Panc1 (cell line): ENCODE measurements at places on chromosomes 3 and 15. TPM values are rescaled to one million over a fixed set of nuclear protein-coding genes. Genes with fewer than 3 reads are reported as not detected.

TRAIP gene
- total RNA-seq = 18.5 TPM

ALDH1L1 gene
- 0.36 TPM for total RNA-seq

CHRNB4 gene
- total RNA-seq = not detected

- peaks cover under 1% of the 10 kb centered on the region; the same call in 1 of the 2 replicates for H3K4me1 ChIP-seq
- H3K27ac ChIP-seq = no peak overlapping the region
- DNase-seq = no peak
- H3K36me3 ChIP-seq = no peaks in the 10 kb centered on the region
- no peaks in the 10 kb centered on the region for H3K27me3 ChIP-seq
Observed at GRCh38 chr3:194161131-194162045, 25.4 kb downstream of the HES1 start.

- H3K4me3 ChIP-seq = no peak overlapping the region
- H3K27me3 ChIP-seq = no peaks in the 10 kb centered on the region
- no peaks in the 10 kb centered on the region for H3K4me1 ChIP-seq
- no peaks in the 10 kb centered on the region for H3K36me3 ChIP-seq
Observed at GRCh38 chr3:66253790-66254620, 33.2 kb downstream of the SLC25A26 start.

DNA sequence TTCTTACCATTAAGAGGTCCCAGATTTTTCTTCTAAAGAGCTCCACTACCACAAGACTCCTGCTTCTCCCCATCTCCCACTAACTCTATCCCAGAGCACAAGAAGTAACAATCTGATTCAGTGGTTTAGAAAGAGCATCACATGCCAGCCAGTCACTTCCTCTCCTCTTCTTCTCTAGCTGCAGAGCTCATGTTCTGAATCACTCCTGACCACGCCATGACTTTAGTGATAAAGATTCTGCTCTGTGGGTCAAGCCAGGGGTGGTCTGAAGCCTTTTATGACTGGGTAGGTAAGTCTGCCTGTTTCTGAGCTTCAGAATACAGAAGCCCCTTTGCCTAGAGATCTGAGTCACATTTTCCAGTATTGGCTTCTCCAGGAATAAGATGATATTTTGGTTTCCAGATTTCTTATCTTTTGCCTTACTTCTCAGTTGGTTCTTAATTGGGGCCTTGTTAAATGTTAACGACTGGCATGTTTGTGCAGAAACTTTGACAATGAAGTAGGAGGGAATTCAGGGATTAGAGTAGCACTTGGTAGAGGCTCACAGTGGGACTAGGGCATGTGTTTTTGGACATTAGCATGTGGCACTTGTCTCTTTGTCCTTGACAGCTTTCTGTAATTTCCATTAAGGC lies 27.6 kb upstream of the ADAMTSL3 start:
- H3K27me3 ChIP-seq = no peaks in the 10 kb centered on the region
- H3K4me3 ChIP-seq = no peak overlapping the region
- no peaks in the 10 kb centered on the region for H3K4me1 ChIP-seq

DNA sequence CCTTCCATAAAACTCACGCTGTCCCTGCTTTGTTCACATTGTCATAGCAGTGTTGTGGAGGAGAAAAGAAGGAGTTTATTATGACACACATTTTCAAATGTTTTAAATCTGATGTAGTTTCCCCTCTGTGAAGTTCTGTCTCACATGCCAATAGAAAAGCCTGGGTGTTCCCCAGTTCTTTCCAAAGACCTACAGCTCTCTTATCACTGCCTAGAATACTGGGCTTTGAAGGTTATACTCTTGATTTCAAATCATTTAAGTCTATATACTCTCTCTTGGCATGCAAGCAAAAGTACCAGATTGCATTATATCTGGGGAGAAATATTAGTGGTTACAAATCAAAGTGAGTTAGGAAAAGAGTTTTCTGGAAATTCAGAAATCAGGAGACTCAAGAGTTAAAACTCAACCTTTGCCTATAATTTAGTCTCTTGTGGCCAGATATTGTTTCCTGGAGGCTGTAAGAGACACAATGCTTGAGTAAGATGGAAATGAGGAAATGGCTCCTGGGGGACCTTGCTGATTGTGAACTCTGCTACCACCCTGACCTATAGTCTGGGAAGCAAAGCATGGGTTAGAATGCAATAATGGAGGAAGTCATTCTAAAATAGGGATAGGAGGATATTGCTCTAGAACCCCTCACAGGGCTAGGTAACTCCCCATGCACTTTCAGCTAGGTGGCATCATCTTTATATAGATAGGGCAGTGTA lies 182.8 kb downstream of the KCNAB1 start:
- no peaks in the 10 kb centered on the region; the same call in 1 of the 2 replicates for H3K27me3 ChIP-seq
- no peak overlapping the region for H3K4me3 ChIP-seq
- no peaks in the 10 kb centered on the region for H3K4me1 ChIP-seq
- H3K27ac ChIP-seq = no peak overlapping the region
- H3K36me3 ChIP-seq = no peaks in the 10 kb centered on the region
- no peak for DNase-seq

DNA sequence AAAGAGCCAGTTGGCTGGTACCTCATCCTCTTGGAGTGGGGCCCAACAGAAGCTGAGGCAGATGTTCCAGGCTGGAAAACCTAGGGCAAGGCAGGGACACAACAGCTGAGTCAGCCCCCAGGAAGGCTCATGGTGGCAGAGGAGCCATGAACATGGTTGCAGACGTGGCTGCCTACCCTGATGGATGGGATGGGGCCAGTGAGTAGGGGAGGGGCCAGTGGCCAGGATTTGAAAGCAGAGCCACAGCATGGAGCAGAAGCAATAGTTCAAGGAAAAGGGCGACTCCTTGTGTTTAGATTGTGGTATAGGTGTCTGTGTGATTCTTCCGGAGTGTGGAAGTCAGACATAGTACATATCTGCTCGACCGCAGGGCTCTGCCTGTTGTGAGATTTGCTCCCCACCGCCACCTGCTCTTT lies 24.2 kb downstream of the PXYLP1 start:
- H3K27ac ChIP-seq = no peak overlapping the region
- no peak overlapping the region for H3K4me3 ChIP-seq
- no peaks in the 10 kb centered on the region; the same call in 1 of the 2 replicates for H3K27me3 ChIP-seq
- no peak for DNase-seq

GRCh38 chr15:51533672-51534398 lies 88.7 kb downstream of the DMXL2 start:
- peaks cover 4% of the 10 kb centered on the region; the same call in 1 of the 2 replicates for H3K36me3 ChIP-seq
- H3K27me3 ChIP-seq = no peaks in the 10 kb centered on the region
- H3K4me1 ChIP-seq = no peaks in the 10 kb centered on the region
- H3K27ac ChIP-seq = no peak overlapping the region
- H3K4me3 ChIP-seq = no peak overlapping the region
- DNase-seq = no peak

DNA sequence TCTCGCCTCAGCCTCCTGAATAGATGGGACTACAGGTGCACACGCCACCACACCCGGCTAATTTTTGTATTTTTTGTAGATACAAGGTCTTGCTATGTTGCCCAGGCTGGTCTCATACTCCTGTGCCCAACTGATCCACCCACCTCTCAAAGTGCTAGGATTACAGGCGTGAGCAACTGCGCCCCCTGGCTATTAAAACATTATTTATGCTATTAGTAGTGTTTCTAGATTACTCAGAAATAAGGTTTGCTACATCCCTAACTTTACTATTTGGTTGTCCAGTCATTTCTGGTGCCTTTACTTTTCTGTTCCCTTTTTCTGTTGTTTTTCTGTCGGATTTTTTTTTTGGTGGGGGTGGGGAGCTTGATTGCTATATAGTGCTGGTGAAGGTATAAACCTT lies 393.6 kb upstream of the TPM1 start:
- no peak for DNase-seq
- no peaks in the 10 kb centered on the region for H3K36me3 ChIP-seq
- no peaks in the 10 kb centered on the region for H3K27me3 ChIP-seq
- H3K4me1 ChIP-seq = no peaks in the 10 kb centered on the region

DNA sequence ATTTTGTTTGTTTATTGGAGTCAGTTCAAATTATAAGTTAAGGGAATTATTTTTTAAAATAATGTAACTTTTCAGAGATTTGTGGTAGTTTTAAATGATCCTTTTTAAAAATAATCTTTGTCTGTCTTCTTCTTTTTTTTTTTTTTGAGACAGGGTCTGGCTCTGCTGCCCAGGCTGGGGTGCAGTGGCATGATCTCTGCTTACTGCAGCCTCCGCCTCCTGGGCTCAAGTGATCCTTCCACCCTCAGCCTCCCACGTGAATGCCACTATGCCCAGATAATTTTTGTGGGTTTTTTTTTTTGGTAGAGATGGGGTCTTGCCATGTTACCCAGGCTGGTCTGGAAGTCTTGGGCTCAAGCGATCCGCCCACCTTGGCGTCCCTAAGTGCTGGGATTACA lies 12.6 kb downstream of the FNDC3B start:
- no peak overlapping the region for H3K4me3 ChIP-seq
- H3K27me3 ChIP-seq = no peaks in the 10 kb centered on the region
- H3K4me1 ChIP-seq = peaks cover 59% of the 10 kb centered on the region
- H3K36me3 ChIP-seq = peaks cover 7% of the 10 kb centered on the region; the same call in 1 of the 2 replicates
- peak overlapping the region; percentile 39; the same call in 1 of the 2 replicates for H3K27ac ChIP-seq

DNA sequence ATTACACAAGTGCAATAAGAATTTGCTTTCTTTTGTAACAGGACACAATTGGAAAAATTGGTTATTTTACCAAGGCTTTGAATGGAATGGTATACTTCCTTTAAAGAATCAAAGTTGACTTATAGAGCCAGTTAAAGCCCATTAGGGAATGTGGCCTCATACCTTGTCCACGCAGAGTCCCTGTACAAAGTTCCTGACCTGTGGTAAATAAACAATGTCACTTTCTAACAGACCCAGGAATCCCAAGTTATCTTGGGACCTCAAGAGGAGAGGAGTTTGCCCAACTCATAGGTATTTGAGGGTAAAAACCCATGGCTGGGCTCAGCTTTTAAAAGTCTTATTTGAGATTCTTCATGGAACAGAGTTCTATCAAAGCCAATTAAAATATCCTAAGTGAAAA lies 12.0 kb upstream of the NUP210 start:
- no peak overlapping the region for H3K27ac ChIP-seq
- no peaks in the 10 kb centered on the region for H3K27me3 ChIP-seq
- no peak overlapping the region for H3K4me3 ChIP-seq
- no peak for DNase-seq

DNA sequence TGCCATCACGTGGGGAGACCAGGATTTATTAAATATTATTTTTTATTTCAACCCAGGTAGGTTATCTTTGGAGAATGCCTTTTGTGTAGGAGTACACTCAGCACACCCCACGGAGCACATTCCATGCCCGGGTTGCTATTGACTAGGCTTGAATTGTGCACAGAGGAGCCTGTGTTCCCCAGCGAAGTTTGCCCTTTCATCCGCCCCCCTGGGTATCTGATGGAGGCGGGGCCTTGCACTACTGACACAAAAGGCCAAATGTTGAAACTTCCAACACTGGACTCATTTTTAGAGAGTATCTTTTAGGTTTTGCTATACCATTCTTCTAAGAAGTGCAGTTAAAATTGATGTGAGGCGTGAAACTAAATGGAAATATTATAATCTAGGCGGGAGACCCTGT lies 39.3 kb upstream of the PPP4R2 start:
- no peaks in the 10 kb centered on the region for H3K27me3 ChIP-seq
- no peaks in the 10 kb centered on the region for H3K4me1 ChIP-seq
- H3K27ac ChIP-seq = no peak overlapping the region

DNA sequence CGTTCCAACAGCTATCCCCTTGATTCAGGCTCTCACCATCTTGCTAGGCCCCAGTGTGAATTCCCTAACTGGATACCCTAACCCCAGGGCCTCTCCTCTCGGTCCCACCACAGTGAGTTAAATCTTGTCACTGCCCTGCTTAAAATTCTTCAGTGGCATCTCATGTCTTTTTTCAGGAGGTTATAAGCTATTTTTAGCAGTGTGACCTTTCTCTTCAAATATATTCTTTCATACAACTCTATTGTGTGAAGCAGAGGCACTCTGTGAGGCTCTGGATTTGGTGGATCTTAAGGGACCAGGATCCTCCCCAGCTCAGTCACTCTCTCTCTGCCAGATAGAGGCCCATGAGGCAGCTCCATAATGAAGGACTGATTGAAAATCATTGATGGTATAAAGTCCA lies 760.4 kb downstream of the NTRK3 start:
- no peaks in the 10 kb centered on the region for H3K36me3 ChIP-seq
- no peaks in the 10 kb centered on the region; the same call in 1 of the 2 replicates for H3K27me3 ChIP-seq
- no peak for DNase-seq
- no peak overlapping the region for H3K27ac ChIP-seq

- no peak overlapping the region for H3K27ac ChIP-seq
- peaks cover 5% of the 10 kb centered on the region; the same call in 1 of the 2 replicates for H3K27me3 ChIP-seq
- H3K36me3 ChIP-seq = no peaks in the 10 kb centered on the region
- no peak overlapping the region for H3K4me3 ChIP-seq
- no peaks in the 10 kb centered on the region for H3K4me1 ChIP-seq
Observed at GRCh38 chr15:74293021-74293810, 57.1 kb downstream of the CCDC33 start.

DNA sequence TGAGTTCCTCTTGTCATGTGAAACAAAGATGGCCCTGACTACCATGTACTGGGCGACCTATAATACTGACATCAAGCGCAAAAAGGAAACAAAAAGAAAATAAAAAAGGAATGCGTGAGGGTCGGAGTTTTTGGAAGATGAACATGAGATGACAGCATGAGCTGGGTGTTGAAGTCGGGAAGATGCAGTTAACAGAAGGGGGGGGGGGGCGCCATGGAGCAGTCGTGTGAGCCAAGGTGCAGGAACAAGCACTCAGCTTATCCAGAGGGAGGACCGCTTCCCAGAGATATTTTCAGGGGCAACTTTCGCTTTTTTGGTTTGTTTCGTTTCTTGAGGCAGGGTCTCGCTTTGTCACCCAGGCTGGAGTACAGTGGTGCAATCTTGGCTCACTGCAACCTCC lies 110.2 kb downstream of the RORA start:
- H3K27me3 ChIP-seq = 0 out of 2 replicates have a peak, but pooled peaks cover 2% of the 10 kb centered on the region
- no peaks in the 10 kb centered on the region for H3K4me1 ChIP-seq
- no peak for DNase-seq
- H3K4me3 ChIP-seq = no peak overlapping the region
- H3K27ac ChIP-seq = no peak overlapping the region

DNA sequence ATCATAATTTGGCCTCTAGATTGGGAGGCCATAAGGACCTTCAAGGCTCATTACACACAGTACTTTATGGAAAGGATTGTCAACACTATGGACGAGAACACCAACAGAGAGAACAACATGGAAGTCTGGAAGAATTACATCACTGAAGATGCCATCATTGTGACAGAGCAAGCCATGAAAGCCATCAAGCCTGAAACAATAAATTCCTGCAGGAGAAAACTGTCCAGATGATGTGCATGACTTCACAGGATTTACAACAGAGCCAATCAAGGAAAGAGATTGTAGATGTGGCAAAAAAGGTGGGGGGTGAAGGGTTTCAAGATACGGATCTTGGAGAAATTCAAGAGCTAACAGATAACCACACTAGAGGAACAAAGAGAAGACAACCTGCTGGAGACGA lies 15.9 kb downstream of the IL17RB start:
- no peak overlapping the region for H3K27ac ChIP-seq
- H3K4me1 ChIP-seq = no peaks in the 10 kb centered on the region
- H3K4me3 ChIP-seq = no peak overlapping the region
- H3K27me3 ChIP-seq = no peaks in the 10 kb centered on the region
- DNase-seq = no peak
- H3K36me3 ChIP-seq = peaks cover 8% of the 10 kb centered on the region; the same call in 1 of the 2 replicates
